ENCODE measurements at places on chromosomes 5 and 9.
A peak's percentile ranks its signal among the peaks of the same experiment; 100 is the strongest.

GRCh38 chr5:173729079-173729765, 112.8 kb upstream of the BOD1 start:
- DNase-seq = peak; percentile 46

GRCh38 chr5:1155191-1156032, 43.5 kb upstream of the SLC12A7 start:
- DNase-seq = no peak

DNA sequence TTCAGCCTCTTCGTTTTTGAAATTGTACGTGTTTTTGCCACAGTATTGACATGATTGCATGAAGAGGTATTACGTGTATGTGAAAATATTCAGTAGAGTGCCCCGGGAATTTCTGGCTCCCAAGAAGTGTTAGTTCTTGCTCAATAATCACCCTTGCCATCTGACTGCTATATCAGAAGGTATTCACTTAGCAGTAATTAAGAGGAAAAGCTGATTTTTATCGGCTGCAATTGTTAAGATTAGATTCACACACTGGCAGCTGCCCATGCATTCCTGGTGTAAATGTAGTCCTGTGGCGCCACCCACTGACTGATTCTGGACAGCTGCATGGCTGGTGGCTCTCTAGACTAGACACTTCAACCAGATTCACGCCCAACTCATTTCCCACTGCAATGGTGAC, 440.1 kb upstream of the ADAMTS16 start:
- DNase-seq = peak; percentile 70

- DNase-seq = no peak
These were observed 123.1 kb upstream of the PHYKPL start for GRCh38 chr5:178355671-178356070.

GRCh38 chr5:155254399-155254798, 240.8 kb downstream of the KIF4B start:
- DNase-seq = no peak

DNA sequence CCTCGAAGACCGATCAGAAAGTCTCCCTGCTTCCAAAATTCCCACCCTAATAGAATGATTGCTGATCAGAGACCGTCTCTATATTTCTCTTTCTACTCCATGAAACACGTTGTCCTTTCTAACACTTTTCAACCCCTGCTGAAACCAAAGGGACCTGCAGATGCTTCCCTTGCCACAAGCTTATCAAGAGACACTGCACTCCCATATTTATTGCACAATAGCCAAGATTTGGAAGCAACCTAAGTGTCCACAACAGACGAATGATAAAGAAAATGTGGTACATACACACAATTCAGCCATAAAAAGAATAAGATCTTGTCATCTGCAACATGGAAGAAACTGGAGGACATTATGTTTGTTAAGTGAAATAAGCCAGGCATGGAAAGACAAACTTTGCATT, 125.1 kb downstream of the FOXD1 start:
- no peak for DNase-seq

DNA sequence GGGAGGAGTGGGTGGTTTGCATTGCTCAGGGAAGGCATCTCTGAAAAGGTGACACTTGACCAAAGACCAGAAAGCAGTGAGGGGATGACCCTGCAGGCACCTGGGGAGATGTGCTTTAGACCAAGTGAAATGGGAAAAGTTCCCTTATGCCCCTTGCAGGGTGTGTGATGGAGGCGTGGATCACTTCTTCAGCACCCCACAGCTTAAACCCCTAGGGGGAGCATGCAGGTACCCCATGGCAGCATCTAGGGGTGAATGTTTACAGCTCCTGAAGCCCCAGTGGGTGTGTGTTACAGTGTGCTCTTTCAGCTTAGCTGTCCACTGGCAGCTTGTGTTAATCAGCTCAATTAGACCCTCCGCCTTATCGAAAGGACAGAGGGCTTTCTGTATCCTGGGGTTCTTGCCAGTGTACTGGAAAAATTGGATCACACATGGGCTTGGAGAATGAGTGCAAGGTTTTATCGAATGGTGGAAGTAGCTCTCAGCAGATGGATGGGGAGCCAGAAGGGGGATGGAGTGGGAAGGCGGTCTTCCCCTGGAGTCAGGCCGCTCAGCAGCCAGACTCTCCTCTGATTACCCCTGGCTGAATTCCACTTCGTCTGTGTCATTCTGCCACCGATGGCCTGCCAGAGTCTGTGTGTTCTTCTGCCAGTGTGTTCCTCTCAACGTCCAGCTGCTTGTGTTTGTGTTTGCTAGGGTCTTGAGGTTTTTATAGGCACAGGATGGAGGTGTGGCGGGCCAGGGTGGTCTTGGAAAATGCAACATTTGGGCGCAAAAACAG, 6.3 kb downstream of the BHMT2 start:
- DNase-seq = no peak

DNA sequence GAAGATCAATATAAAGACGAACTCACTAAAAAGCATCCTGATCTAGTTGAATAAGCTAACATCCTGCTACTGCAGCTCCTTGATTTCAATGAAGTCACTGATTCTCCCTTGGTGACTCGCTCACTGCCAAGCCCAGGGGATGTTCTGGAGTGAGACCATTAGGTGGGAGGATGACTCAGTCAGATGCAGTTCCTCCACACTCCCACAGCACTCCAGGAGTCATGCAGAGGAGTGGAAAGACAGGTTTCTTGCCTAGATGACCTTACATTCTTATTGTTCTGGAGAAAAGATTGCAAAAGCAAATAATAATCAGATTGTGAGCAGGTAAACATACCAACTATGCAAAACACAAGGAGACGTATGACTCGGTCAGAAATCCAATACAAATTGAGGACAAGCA, 15.3 kb downstream of the GCNT4 start:
- DNase-seq = peak; percentile 41

- no peak for DNase-seq
These were observed 1037.8 kb downstream of the NR2F1-AS1 start for GRCh38 chr5:92543201-92543600.

DNA sequence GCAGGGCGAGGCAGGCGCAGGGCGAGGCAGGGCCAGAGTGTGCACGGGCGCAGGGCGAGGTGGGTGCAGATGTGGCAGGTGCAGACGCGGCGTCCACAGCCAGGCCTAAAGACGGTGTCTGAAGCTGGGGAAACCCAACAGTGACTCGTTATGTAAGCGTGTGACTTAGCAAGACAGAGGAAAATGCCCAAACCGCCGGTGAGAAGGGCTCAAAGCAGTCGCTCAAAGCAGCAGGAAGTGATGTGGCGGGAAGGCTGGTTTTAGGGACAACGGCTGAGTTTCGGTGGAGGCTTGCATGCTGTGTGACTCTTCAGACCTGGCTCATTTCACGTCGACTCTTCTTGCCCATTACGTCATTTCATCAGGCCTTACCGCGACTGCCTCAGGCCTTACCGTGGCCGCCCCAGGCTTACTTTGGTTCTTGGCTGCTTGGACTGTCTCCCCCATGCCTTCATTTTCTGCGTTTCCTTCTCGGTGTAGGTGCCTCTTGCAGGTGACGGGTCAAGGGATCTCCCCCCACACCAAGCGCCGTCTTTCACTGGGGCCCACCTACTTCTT, 50.5 kb upstream of the EXOC3 start:
- DNase-seq = peak; percentile 48

DNA sequence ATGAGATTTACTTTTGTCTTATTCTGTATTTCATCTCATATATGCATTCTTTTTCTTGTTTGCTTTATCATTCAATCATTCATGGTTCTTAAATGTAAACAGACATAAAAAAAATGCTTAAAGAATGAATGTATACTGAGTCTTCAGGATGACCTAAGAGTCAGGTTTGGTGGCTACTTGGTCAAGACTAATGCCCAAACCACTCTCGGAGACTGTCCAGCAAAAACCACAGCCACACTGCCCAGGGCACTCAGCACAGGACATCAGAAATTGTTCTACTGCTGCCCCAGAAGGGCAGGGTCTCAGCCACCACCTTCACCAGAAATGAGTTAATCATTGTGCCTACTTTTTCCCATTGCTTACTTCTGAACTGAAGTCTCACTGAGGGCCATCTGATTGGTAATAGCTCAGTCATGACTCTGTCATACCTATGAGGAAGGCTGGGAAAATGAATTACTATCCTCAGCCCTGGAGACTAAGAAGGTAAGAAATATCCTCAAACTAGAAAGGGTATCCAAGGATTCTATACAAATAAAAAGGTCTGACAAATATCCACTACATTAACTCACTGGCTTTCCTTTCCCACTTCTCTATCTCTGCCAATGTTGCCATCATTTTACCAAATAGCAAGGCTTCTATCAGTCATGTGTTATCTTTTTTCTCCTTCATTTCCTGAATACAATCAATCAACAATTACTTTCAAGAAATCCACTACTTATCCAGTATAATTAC, 236.1 kb downstream of the CETN3 start:
- DNase-seq = no peak

GRCh38 chr5:125047871-125048270, 301.4 kb upstream of the ZNF608 start:
- no peak for DNase-seq

GRCh38 chr9:6984941-6985578, 227.3 kb downstream of the KDM4C start:
- peak; percentile 75 for DNase-seq

GRCh38 chr9:99221266-99221620, 499 bp downstream of the ALG2 start:
- no peak for DNase-seq

DNA sequence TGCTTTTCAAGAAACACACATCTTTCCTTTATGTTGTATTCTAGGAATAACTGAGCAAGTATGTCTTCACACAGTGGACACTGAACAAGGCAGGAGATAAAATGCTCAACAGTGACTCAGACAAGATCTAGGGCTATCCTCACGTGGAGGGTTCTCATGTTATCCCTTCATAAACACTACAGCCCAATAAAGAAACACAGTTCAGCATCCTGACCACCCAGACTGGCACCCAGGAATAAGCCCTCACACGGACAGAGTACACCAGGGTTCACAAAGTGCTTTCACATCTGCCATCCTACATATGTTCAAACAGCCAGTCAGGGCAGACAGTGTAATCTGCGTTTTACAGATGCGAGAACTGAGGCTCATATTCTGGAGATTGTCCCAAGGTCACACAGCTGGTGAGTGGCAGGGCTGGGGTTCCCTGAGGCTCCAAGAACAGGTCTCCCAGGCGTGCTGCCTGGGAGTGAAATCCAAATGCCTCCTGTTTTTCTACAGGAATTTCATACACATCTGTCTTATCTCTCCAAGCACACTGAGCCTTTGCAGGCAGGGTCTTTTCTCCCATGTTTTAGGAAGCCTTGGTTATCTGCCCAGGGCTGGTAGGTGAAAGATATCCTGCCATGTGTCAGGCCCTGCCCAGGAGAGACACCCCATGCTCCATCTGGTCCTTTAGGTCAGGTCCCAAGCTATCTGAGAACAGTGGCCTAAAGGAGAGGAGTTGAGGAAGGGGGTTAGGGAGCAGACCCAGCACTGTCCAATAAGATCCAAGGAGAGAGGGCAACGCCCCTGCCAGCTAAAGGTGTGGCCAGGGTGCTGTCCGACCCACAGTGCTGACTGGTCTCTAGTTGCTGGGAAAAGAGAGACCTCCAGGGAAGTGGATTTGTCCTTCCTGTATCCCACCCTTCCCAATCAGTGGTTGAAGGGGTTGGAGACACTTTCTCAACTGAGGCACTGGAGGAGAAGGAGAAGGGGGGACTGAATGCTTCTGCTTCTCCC, 47.9 kb upstream of the XPA start:
- peak; percentile 70 for DNase-seq

DNA sequence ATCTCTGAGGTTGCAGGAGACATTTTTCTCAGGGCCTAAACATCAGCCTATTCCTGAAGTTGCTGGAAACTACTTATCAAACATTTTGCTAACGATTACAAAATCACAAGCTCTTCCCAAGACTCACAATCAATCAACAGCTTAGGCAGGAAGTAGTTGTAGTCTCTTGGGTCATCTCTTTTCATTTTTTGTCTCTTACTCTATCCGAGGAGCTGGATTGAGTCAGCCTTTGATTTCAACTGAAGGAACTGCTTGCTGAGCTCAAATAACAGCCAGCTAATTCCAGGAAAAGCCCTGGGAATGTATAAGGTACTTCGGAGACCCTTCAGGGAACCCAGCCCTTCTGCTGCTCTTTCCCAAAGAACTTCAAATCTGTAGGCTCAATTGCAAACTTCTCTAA, 398.9 kb downstream of the PLK2 start:
- DNase-seq = no peak

GRCh38 chr5:84869675-84870074, 485.0 kb upstream of the EDIL3 start:
- DNase-seq = no peak

GRCh38 chr5:102893942-102894341, 138.8 kb downstream of the PAM start:
- no peak for DNase-seq

- DNase-seq = peak; percentile 92
These were observed 129.1 kb downstream of the KCNIP1 start for GRCh38 chr5:170632985-170633234.

DNA sequence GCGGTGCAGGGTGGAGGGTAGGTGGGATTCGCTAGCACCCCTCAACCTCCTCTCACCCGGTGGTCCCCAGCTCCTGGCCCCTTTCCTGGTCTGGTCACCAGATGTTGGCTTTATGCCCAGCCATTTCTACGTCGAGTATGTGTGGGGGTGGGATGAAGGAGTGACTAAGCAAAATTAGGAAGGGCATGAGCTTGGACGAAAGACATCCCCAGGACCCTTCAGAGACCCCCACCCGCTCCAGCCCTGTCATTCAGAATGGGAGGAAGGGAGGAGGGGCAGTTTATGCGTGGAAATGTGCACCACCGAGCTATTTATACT, 742 bp downstream of the BHMT2 start:
- no peak for DNase-seq

- DNase-seq = no peak
These were observed 115.9 kb upstream of the DAPK1 start for GRCh38 chr9:87381746-87382145.

GRCh38 chr5:2817031-2817603, 65.6 kb upstream of the IRX2 start:
- no peak for DNase-seq

DNA sequence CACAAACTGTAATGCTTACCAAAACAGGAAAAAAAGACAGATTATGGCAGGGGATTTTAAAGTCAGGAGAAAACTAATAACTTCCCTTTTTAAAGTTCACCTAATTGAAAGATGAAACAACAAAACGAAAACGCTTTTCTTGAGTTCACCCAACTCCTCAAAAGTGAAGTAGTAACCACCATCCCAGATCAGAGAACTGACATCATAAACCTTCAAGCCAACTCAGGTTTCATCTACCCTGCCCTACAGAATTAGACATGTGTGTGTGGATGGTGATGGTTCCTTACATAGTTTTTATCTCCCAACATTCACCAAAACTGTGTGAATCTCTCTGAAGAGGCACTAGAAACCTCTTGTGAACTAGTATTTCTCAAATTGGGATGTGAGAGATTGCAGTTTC, 195.2 kb upstream of the PTGER4 start:
- no peak for DNase-seq

- DNase-seq = no peak
These were observed 18.5 kb upstream of the GAS1 start for GRCh38 chr9:86965636-86966395.

Data from H9 (cell line).